ENCODE measurements at places on chromosomes 11 and 22.

- DNase-seq: no peak
Measured at GRCh38 chr11:77151804-77152509, 23.9 kb downstream of the MYO7A start.

GRCh38 chr11:20762980-20763379 lies 93.6 kb downstream of the NELL1 start:
- DNase-seq: no peak

GRCh38 chr11:129960216-129961214 lies 42.1 kb downstream of the PRDM10 start:
- no peak for DNase-seq

DNA sequence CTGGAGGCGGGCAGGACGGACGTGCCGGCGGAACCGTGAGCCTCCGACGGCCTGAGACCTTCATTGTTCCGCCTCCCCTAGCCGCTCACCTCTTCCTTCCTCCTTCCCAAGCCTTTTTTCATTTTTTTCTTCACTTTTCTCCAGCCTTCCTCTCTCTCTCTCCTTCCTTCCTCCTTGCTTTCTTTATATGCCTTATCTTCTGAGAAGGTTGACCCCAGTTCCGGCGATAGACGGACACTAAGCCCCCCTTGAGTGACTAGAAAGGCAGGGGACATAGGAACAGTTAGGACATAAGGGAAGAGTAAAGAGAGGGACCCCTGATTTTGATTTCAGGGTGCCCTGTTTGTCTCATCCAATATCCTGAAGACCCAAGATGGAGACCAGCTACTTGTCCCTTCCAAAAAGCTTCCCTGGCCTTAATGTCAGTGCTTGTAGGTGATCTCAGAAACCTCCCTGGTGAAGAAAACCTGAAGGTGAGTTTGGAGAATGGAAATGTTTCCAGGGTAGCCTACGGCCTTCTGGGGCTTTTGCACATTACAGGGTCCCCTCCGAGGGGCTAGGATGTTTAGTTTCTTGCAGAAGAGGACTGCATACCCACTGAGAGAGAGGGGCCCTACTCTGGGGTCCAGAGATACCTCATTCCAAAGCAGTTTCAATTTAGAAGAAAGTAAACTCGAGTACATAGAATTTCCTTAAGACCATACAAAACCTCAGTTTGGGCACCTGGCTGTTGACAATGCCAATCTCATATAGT lies 3.5 kb downstream of the ADM start:
- no peak for DNase-seq

GRCh38 chr11:37450613-37451012 lies 852.6 kb upstream of the RAG2 start:
- no peak for DNase-seq

- no peak for DNase-seq
Measured at GRCh38 chr22:24435323-24435645, 7.9 kb downstream of the ADORA2A start.

DNA sequence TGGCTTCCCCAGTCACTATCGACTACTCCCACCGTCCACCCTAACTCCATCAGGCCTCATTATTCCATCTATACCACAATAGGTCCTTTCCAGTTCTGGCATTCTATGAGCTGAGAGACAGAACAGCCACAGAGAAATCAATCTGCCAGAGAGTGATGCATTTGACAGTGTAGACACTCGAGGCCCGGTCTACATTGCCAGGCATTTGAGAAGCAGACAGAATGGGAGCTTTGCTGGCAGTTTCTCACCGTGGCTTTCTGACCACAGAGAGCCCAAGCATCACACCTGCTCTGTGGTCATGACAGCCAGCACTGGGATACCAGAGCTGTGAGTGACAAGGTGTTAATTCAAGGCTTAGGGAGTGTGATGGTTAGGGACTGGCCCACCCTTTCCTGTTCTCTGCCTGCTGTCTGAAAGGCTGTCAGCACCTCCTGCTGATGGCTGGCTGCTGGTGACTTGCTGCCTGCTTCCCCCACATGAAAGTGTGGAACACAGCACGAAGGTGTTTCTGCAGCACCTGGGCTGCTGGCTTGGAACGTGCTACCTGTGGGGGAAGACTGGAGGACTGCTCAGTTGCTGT lies 137.8 kb downstream of the KIRREL3 start:
- no peak for DNase-seq

Measured in effector CD8-positive, alpha-beta T cell (primary cell).